CD4-positive, alpha-beta T cell treated with Interleukin-4 for 1 hour (primary cell): ENCODE measurements at places on chromosomes 13 and 19.
A peak's percentile ranks its signal among the peaks of the same experiment; 100 is the strongest.

GRCh38 chr13:45437947-45438346 lies 19.8 kb upstream of the SLC25A30 start:
- no peak for DNase-seq

- no peak for DNase-seq
These were observed 2.1 kb upstream of the TEX29 start for GRCh38 chr13:111318386-111318785.

- peak; percentile 19 for DNase-seq
These were observed 33.8 kb downstream of the COL4A2 start for GRCh38 chr13:110340812-110341444.

DNA sequence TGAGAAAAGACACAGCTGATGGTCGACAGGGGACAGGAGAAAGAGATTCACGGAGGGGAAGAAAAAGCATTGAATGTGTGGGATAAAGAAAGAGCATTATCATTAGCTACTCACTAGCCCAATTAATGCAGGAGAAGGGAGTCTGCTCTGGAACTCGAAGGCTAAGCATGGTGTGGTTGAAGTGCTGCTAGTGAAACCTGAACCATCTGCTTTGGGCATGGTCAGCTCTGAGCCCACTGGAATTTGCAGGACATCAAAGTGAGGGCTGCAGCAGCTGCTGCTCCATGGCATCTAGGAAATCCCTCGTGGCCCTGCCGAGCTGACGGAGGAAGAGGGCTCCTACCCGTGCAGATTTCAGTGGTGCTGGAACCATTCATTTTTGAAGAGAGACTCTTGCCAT lies 320.3 kb downstream of the ATP8A2 start:
- DNase-seq: no peak

GRCh38 chr13:112928972-112929782 lies 39.8 kb upstream of the MCF2L start:
- no peak for DNase-seq

DNA sequence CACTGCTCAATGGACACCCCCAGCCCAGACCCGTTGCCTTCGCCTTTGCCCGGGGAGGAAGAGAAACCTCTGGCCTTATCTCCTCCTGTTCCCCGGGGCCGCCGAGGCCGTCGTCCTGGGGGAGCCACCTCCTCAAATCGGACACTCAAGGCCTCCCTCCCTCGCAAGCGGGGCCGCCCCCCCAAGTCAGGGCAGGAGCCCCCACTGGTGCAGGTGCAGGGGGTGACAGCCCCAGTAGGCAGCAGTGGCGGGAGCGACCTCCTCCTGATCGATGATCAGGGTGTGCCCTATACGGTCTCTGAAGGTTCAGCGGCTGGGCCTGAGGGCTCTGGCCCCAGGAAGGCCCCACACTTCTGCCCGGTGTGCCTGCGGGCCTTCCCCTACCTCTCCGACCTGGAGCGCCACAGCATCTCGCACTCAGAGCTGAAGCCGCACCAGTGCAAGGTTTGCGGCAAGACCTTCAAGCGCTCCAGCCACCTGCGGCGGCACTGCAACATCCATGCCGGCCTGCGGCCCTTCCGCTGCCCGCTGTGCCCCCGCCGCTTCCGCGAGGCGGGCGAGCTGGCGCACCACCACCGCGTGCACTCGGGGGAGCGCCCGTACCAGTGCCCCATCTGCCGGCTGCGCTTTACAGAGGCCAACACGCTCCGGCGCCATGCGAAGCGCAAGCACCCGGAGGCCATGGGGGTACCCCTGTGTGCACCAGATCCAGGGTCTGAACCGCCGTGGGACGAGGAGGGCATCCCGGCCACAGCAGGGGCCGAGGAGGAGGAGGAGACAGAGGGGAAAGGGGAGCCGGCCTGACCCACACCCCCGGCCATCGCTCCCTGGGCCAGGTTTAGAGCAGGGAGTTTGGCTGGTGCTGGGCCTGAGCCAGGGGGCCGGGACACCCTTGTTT lies 2.3 kb downstream of the ZNF524 start:
- DNase-seq: no peak

DNA sequence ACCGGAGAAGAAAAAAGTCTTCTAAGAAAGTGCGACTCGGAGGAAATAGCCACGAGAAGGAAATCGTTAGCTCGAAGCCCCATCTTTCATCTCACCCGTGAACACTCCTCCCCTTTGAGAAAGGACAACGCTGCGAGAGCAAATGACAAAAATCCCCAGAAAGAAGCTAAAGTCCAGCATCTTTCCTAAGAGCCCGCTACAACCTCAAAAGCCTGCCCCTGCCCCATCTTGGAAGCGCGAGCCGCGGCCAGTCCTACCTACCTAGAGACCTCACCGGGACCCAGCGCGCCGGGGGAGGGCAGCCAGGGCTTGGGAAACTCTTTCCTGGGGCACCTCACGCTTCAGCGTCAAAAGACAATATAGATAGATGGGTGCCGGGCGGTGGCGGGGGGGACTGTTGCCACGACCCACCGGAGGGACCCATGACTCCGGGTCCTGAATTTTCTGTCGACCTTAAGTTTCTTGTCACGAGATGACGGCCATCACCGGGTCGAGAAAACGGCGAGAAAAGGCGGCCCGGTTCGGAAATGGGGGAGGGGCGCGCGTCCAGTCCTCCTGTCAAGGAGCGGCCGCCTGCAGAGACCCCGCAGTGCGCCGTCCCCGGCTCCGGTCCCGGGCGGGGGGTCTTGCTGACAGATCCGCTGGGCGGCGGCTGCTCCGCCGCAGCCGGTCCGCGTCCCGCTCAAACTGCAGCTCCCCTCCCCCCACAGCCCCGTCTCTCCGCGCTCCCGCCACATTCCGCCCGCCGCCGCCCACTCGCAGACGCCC lies 65.9 kb downstream of the KCNRG start:
- peak; percentile 24 for DNase-seq

- no peak for DNase-seq
These were observed 5.4 kb downstream of the ATP4B start for GRCh38 chr13:113652404-113653263.

- no peak for DNase-seq
These were observed 3.3 kb downstream of the ICAM5 start for GRCh38 chr19:10292789-10293636.

- DNase-seq: no peak
These were observed 21.2 kb upstream of the CEACAM6 start for GRCh38 chr19:41734156-41734555.

DNA sequence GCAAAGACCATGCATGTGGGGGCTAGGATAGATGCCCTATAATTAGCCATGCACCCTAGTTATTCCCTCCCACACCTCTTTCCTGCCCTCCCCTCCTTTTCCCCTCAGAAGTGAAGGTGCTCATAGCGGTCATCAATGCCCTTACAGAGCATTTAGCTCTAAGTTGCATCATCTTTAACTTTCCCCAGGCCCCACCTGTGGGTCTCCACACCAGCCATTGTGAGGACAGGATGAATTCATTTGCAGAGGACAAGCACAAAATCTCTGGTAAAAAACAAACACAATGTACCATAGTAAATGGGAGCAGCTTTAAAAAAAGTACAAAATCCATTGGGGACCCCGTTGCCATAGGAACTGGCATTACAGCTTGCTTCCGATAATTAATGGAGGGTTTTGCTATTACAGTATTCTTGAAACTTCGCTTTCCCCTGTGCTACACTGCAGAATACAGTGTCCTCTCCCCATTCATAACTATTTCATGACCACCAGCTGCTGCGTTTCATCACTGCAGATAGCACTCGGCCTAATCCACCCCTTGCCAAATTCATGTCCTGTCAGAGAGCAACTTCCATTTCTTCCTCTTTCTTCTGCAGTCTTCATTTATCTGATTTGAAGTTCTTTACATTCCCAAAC lies 110.5 kb downstream of the ZDHHC20 start:
- no peak for DNase-seq

- no peak for DNase-seq
These were observed 178.2 kb downstream of the GPC5 start for GRCh38 chr13:91576590-91576989.

GRCh38 chr13:37657134-37657533 lies 58.6 kb upstream of the POSTN start:
- DNase-seq: no peak

- DNase-seq: no peak
These were observed 14.1 kb downstream of the CARM1 start for GRCh38 chr19:10885201-10886169.

DNA sequence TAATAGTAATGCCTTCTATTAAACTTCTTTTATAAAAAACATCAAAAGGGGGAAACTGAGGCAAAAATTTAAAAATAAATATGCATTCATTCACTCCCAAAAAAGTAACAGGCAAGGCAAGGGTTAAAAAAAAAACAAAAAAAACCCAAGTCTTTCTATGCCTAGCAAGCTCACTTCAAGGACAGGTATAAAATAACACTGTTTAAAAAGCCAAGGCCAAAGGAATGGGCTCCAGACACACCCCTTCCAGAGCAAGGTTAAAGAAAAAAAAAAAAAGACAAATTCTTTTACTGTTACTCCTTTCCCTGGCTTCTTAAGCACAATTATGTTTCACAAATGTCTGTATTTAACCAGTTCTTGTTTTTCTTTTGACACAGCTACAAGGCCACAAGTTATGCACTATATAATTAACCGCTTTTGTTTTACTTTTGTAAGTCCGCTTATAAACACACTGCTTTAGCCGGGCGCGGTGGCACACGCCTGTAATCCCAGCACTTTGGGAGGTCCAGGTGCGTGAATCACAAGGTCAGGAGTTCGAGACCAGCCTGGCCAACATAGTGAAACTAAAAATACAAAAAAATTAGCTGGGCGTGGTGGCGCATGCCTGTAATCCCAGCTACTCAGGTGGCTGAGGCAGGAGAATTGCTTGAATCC lies 3.6 kb downstream of the SIGLEC11 start:
- DNase-seq: no peak

GRCh38 chr19:47057328-47057727 lies 8.9 kb upstream of the TMEM160 start:
- DNase-seq: no peak
